ENCODE measurements at places on chromosomes 3 and 15.

DNA sequence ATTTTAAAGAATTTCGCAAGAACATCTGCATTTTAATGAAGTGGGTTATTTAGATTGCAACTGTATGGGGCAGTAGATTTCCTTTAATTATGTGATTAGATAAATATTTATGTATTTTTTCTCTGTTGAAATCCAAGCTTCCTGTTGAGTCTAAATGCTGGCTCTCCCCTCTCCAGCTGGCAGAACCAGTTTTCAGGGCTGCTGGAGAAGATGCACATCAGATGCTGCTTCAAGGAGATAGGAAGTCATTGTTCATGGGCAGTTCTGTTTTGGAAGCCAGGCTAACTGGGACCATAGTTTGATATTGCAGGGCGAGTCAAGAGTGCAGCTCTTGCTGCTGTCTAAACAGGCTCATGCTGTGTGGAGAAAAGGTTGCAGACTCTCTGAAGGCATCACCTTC, 97.4 kb downstream of the SLC9A9 start:
- DNase-seq: no peak

GRCh38 chr3:28252001-28252431, 10.6 kb downstream of the CMC1 start:
- DNase-seq: no peak

- DNase-seq: no peak
These were observed 40.5 kb downstream of the STT3B start for GRCh38 chr3:31573036-31573779.

- no peak for DNase-seq
These were observed 11.0 kb upstream of the ARL14 start for GRCh38 chr3:160665784-160666526.

DNA sequence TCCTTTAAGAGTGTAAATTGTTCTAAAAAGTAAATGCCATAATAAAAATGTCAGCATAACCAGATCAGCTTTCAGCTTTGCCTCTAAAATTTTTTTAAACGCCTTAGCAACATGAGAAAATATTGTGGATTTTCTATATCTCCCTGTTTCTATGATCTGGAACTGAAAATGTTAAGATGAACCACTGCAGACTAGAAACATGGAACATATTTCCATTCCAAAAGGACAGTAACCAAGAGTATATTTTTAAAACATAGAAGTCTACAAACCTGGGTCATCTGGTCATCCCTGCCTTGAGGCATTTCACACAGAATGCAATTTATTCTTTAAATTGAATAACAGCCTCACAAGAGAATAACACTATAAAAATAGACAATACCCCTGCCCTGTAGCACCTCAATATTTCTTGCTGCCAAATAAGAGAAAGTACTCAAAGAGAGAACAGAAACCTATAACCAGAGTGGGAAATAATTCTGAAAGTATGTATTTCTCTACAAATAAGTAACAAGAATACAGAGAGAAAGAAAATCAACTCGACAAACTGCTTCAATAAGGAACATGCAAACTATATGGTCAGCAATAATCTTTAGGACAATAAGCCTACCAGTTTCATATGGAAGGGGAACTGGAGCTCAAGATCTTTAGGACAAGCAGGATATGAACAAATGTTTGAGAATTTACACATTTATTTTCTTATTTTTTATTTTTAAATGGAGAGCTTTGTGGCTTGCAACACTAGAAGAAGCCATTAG, 949.0 kb downstream of the EPHA3 start:
- DNase-seq: no peak

- DNase-seq: no peak
These were observed 291.8 kb downstream of the NAALADL2 start for GRCh38 chr3:175150812-175151401.

DNA sequence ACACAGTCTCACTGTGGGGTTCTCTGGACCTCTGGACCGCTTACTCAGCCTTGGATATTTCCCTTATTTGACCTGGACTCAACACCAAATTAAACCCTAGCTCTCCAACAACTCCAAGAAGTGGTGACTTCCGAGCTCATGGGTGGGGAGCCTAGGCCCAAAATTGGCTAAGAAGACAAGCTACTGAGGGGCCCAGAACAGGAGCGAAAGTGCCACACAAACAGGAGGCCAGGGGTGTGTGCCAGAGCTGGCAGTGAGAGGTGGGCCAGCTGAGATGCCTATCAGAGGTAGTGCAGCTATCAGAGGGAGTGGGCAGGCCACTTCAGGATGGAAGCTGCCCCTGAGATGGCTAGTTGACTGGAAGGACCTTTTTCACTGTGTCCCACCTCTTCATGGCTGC, 151.1 kb upstream of the PRR20G start:
- DNase-seq: no peak

DNA sequence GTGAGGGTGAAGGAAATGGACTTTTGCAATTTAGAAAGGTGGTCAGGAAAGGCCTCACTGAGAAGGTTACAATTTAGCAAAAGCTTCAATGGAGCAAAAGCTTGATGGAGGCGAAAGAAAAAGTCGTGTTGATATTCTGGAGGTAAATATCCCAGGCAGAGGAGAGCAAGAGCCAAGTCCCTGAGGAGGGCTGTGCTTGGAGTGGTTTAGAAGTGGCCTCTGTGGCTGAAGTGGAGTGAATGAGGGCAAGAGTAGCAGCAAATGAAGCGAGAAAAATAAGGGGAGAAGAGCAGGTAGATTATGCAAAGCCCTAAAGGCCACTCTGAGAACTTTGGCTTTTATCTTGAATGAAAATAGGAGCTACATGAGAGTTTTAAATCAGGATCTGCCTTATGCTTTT, 54.1 kb downstream of the GUCA1C start:
- no peak for DNase-seq
